Right lung (tissue), 10 donors: ENCODE measurements at places on chromosomes 5 and 9. TPM values are rescaled to one million over a fixed set of nuclear protein-coding genes. Genes with fewer than 3 reads are reported as not detected.

CMYA5 gene
- polyA plus RNA-seq = 8.7 TPM

CDX1 gene
- polyA plus RNA-seq = 0.54 TPM

RECK gene
- 26.6 TPM for polyA plus RNA-seq

DOCK2 gene
- polyA plus RNA-seq = 5.4 TPM

LECT2 gene
- 1.2 TPM for polyA plus RNA-seq

ARL14EPL gene
- polyA plus RNA-seq = not detected

CAVIN4 gene
- 8.3 TPM for polyA plus RNA-seq

LRRC19 gene
- polyA plus RNA-seq = 0.15 TPM

BAAT gene
- polyA plus RNA-seq = 0.99 TPM

PCDHA1 gene
- polyA plus RNA-seq = 0.18 TPM

NDST1 gene
- polyA plus RNA-seq = 45.0 TPM
